ENCODE measurements at places on chromosomes 7 and 10.
A peak's percentile ranks its signal among the peaks of the same experiment; 100 is the strongest.

- DNase-seq, result no peak
Observed at GRCh38 chr10:29841724-29842649, 207.2 kb upstream of the SVIL start.

- no peak for DNase-seq
Observed at GRCh38 chr7:111290419-111290818, 199.5 kb downstream of the LRRN3 start.

GRCh38 chr10:77892761-77893160, 33.8 kb downstream of the DLG5 start:
- no peak for DNase-seq

GRCh38 chr7:139830782-139831501, 1.9 kb downstream of the TBXAS1 start:
- no peak for DNase-seq

GRCh38 chr10:98664329-98665042, 217.8 kb upstream of the HPS1 start:
- DNase-seq, result peak; percentile 74

DNA sequence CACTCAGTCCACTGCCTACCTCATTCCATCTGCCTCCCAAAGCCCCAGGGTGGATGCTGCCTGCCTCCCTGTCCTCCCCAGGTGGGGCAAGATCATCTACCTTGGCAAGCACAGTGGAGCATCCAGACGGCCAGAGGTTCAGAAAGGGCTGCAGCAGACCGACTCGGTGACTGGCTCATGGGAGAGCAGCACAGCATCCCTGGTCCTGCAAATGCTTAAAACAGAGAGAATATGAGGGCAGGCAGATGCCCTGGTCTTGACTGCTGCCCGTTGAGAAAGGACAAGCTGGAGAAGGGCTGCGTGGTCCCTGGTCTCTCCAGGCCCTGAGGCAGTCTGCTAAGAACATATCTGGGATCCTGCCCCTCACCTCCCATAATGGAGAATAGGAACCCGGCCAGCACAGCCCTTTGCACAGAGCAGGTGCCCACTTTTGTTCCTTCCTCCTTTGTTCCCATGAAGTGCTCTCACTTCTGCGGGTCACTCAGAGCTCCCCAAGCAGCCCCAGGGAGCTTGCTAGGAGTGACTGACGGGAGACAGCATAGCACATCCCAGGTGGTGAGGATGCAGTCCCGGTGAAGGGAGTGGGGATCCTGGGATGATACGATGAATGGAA, 1.4 kb downstream of the HPS1 start:
- no peak for DNase-seq

DNA sequence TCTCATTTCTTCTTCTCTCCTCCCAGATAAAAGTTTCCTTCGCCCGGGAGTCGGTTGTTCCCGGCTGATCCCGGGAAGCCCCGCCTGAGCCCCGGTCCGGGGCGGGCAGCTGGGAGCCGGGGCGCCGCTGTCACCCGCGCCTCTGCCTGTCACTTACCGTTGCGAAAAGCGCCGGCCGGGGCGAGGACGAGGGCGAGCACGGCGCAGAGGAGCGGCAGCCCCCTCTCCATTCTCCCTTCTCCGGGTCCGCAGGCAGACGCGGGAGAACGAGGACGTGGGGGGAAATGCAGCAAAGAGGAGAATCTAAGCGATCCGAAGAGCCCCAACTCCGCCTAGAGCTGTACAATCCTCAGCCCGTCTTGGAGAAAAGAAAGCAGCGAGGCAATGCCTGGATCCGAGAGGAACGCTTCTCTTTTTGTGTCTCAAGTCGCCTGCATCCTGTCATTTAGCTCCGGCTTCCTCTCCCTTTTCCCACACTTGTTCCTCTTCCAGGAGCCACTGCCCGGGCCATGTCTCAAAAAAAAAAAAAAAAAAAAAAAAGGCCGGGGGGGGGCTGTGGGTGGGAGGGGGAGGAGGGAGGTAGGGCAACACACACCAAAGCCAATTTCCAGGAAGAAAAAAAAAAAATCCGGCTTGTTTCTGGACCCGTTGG, at the start of gene NRP1:
Gene NRP1 (minus strand): TSS at position 515 of the 652 bp plus-strand sequence. CDS start 285 bp downstream, at position 230.
- peak; percentile 5 for DNase-seq

- DNase-seq, result no peak
Observed at GRCh38 chr7:108002726-108003598, at the start of gene LAMB1. LAMB1 (minus strand) TSS chr7:108003161; CDS start chr7:108002885, 276 bp downstream.

Measured in GM12865 (cell line).